ENCODE measurements at places on chromosomes 4 and X. TPM values are rescaled to one million over a fixed set of nuclear protein-coding genes. Genes with fewer than 3 reads are reported as not detected.

GRCh38 chr4:48629458-48629857 is 139.4 kb downstream of the ZAR1 start:
- no peak for DNase-seq

DNA sequence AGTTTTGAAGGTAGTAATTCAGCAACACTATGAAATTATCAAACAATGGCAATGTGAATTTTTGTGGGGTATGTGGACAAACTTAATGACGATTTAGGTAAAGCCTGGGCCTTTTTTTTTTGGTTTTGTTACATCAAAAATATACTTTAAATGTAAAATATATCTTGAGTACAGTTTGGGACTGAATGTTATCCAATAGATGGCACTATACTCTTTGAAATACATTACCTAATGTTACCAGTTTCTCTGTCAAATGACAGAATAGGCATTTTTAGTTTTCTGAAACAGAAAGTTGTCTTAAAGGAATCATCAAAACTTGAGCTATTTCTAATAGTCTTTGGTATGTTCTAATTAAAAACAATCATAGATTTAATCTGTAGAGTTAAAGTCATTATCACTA is 1651.9 kb downstream of the C4orf33 start:
- DNase-seq = peak; percentile 1

DNA sequence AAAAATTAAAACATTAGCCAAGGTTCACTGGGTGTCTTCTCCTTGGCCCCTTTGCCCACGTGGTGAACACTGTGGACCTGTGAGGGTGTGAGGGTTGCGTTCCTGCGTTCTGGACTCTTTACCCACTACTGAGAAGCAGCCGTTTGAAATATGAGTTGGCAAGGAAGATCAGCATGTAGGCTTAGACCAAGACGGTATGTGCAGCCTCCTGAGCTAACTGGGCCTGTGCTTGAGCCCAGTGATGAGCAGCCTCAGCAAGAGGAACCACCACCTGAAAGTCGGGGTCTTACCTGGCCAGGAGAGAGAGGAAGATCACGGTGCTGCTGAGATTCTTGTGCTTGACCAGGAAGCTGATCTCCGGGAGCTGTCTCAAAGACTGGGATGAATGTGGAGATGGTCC is 19.5 kb downstream of the RGS12 start:
- no peak for DNase-seq

The UGT2B17 gene
- not detected for total RNA-seq

GRCh38 chr4:3317011-3317655 is 24.3 kb downstream of the RGS12 start:
- no peak for DNase-seq

DNA sequence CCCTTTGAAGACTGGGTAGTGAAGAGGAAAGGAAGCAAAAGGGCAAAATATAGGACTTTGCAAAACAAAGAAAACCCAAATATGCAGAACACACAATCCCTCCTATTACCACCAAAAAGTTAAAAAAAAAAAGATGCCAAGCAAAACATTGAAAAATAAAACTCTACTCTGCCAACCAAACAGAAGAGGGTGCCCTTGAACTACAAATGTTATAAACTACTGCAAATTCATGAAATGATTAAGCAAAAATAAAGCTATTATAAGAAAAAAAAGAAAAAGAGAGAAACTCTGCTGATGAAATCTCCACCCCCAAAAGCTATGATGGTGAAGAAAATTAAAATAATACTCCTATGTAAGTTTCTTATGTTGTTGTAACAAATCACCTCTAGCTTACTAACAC is 168.5 kb upstream of the STK26 start:
- DNase-seq = no peak

- DNase-seq = no peak
Observed at GRCh38 chr4:153296040-153296823, 48.3 kb upstream of the MND1 start.

- peak; percentile 33 for DNase-seq
Observed at GRCh38 chr4:187929024-187929423, 66.5 kb upstream of the ZFP42 start.

GRCh38 chr4:186676531-186677161 is 47.0 kb downstream of the FAT1 start:
- DNase-seq = no peak

The PHOX2B gene
- not detected for total RNA-seq
